ENCODE measurements at places on chromosomes 4 and X.

GRCh38 chr4:169293343-169294176, 22.8 kb upstream of the SH3RF1 start:
- DNase-seq: no peak

GRCh38 chr4:99506781-99507180, 4.0 kb upstream of the C4orf17 start:
- DNase-seq: peak; percentile 32

DNA sequence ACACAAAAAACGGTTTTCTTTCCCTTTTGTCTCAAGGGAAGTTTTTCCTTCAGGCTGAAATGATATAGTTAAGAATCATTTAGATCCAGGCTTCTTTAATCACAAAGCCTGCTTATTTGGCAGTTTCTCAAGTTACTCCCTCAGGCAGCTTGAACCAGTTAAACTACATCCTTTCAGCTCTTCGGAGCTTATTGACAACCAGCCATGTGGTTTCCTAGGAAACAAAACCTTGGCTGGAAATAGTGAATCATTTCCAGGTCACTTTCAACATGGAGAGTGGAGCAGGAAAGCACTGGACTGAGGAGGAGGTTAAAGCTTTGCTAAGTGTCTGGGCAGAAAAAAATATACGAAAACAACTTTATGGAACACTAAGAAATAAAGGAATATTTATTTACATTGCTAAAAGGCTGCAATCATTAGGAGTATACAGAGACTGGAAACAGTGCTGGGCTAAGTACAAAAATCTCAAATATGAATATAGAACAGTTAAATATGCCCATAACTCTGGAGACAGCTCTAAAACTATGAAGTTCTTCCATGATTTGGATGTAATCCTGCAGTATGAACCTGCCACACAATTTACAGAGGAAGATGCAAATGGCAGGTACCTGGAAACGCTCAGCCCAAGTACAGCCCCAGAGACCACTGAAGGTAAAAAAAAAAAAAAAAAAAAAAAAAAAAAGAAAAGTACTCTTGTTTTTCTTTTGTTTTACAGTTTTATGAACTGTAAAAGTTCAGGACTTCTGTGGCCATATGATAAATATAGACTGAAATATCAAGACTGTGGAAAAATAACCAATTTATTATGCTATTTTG, 23.2 kb upstream of the AASDH start:
- DNase-seq: peak; percentile 97

DNA sequence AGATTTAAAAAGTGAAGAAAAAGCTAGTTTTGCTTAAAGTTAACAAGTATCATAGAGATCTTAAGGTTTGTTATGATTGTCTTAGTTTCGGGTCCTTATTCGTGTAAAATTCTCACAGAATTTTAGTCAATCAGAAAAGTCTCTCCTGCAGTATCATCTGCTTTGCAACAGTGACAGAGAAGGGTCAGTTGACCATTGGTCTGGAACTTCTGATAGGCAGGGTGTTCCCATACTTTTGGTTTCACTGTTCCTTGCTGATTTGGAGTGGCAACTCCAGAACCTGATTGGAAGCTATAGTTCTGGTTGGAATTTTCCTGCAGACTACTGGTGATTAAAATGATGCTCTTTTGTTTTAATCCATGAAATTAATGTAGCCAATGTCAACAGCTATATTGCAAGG, 1.8 kb downstream of the IL15 start:
- no peak for DNase-seq

DNA sequence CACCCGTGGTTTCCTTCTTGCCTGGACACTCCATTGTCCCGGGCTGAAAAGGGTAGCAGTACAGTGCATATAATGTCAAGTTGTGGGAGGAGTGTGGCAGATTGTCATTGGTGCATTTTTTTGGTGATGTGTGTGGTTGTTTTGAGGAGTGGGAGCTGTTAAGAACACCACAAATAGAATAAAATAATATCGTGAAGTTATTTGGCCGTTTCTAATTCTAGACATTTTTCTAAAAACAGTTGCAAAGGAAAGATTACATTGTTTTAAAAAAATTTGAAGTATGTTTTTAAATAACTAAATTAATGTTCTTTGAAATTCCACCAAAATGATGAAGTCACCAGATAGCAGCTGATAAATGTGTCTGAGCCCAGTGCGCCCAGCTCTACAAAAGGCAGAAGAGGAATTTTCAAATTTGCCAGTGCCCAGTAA, 1.3 kb downstream of the PKD2 start:
- DNase-seq: no peak

GRCh38 chr4:170979736-170980135, 833.5 kb upstream of the GALNTL6 start:
- DNase-seq: no peak

DNA sequence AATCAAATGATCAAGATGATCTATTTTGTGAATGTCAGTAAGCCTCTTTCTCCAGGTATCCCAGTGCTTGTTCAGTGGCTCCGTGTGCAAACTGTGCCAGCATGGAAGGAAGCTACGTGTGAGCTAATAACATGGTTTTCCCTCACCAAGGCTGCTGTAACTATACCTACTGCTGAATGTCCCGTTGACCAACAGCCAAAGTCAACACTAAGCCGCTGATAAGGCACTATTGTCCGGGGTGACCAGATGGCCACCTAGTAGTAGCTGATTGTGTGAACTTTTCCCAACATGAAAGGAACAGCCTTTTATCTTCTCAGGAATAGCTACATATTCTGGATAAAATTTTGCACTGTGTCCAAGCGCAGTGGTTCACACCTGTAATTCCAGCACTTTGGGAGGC, 58.0 kb upstream of the ABCG2 start:
- DNase-seq: no peak

GRCh38 chr4:189285377-189285776, 655.3 kb upstream of the FRG1 start:
- DNase-seq: no peak

GRCh38 chrX:20362268-20363267, 95.9 kb upstream of the RPS6KA3 start:
- peak; percentile 29 for DNase-seq

- no peak for DNase-seq
Observed at GRCh38 chrX:1502853-1503252, 34.1 kb downstream of the P2RY8 start.

GRCh38 chr4:4812145-4812794, 47.2 kb upstream of the MSX1 start:
- DNase-seq: no peak

DNA sequence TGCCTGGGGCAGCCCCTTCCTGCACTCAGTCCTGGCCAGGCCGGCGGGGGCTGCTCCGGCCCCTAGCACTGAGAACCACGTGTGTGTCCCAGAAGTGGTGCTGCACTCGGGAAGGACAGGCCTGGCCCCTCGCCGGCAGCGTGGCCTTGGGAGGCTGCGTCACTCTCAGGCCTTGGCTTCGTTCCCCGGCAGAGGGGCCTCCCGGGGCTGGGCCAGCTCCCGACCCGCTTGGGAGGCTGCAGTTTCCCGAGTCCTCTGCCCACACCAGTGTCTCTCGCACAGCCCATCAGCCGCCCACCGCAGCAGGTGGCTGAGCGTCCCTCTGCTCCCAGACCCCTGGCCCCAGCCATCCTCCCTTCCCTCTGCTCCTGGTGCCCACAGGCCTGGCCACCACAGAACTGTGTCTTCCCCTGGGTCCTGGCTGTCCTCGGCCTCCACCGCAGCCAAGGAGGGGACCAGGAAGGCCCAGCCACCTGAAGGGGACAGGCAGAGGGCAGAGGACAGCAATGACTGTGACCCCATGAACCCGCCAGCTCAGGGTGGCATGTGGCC, 10.9 kb upstream of the CPLX1 start:
- DNase-seq: no peak

- no peak for DNase-seq
Observed at GRCh38 chrX:45811326-45811725, 610.6 kb upstream of the DIPK2B start.

DNA sequence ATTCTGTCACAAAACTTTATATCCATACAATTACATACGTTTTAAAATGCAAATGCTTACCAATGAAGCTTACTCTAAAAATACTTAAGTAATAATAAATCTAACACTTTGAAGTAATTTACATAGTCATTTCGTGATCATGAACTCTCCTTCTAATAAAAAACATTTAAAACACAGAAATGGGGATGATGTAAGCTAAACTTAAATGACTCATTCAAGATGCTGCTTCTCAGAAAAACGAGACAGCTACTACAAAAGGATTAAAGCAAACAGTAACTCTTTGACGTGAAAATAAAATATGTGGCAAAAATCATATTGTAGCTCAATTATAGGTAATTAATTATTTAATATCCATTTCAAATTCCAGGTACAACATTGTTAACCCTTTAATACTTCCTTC, 148.7 kb downstream of the FGF16 start:
- no peak for DNase-seq

DNA sequence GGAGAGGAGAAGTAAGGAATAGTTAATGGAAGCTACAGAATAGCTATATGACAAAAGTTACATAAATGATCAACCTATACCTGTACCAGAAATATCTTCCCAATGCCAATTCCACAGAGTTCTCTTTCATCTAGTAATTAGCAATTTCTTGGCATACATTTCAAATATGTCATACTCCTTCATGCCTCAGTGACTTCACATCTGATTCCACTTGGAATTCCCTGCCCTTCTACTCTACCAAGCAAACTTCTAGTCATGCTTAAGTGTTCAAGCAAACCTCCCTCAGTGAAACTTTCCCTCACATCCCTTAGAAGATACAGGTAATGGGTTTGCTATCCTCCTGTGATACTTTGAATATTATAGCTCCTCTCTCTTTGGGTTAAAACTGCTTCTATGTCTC, 127.1 kb downstream of the KLHL13 start:
- DNase-seq: no peak

- DNase-seq: no peak
Observed at GRCh38 chr4:80201252-80202151, 4.2 kb downstream of the PRDM8 start.

DNA sequence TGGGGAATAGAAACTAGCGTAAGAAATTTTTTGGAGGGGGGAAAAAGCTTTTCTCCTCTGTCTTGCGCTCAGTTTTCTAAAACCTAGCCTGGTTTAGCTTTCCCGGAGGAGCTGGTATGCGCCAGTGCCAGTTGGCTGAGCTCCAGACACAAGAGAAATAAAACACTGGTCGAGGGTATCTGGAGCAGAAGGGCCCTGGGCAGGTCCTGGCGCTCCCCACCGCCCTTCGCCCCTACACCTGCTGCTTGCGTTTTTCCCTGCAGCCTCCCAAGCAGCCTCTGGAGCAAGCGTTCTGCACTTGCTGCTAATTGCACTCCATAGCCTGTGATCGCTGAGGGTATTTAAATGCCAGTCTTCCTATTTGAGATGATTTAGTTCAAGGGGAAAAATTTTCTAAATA, 816 bp downstream of the EREG start:
- DNase-seq: no peak

- DNase-seq: no peak
Observed at GRCh38 chr4:7006411-7006810, 36.8 kb upstream of the TADA2B start.

- peak; percentile 85 for DNase-seq
Observed at GRCh38 chr4:123597586-123597985, 201.0 kb downstream of the SPRY1 start.

- no peak for DNase-seq
Observed at GRCh38 chrX:154793084-154793795, 12.0 kb downstream of the MPP1 start.

GRCh38 chrX:15903186-15903681, 48.6 kb upstream of the AP1S2 start:
- DNase-seq: no peak

DNA sequence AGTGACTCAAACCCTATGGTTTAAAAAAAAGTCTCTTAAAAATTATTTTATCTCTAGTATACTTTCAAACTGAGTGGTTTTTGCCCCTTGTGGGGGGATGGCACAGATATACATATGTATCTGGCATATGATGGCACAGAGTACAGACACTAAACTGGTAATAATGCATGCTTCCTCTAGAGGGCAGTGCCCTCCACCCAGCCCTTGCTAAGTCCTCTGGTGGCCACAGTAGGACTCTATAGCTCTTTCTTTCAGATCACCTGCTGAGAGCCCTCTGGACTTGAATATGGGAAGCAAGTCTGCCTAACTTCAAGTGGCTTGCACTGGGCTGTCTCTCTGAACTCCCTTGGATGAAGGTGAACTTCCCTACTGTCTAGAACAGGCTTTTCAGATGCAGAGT, 66.3 kb downstream of the TSPAN7 start:
- peak; percentile 1 for DNase-seq

- DNase-seq: no peak
Observed at GRCh38 chr4:16442296-16442695, 216.0 kb upstream of the TAPT1 start.

DNA sequence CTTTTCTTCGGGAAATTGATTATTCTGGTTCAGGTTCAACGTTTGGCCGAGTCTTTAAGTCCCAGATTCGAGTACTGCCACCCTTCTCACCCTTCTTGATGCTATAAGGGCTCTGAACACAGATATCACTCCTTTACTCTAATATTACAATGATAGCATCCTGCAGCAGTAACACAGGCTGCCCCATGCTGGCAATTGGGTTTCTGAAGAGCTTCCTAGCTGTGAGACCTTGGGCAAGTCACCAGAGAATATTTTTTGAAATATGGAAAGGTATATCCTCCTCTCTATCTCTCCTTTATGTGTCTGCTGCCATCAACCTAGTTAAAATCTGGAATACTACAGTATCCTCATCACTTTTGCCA, 297 bp upstream of the MTMR8 start:
- DNase-seq: no peak

DNA sequence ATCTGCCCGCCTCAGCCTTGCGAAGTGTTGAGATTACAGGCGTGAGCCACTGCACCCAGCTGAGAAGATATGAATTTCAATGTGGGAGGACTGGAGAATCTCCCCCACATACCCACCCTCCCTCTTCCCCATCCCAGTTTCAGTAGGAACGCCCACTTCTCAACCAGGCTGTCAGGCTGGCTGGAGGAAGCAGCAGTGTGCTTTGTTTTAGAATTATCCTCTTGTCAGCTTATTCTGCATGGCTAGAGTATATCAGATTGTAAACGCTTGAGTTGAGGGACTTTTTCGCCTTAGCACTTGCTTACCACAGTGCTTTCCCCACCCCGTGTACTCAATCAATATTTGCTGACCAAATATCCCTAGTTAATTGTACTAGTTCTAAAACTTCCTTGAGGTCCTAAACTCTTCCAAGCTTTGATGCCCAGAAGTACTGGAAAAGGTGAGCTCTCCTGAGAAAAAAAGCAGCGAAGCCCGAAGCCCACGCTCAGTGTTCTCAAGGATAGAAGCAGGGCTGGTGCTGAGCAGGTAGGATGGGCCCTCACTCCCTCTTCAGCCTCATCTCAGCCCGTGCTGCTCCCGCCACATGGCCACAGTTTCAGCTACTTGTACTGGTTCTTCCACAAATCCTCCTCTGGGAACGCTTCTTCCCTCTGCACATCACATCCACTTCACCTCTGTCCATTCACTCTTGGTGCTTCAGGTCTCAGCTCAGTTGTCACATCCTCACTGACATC, 7.3 kb upstream of the ARHGAP10 start:
- DNase-seq: no peak

DNA sequence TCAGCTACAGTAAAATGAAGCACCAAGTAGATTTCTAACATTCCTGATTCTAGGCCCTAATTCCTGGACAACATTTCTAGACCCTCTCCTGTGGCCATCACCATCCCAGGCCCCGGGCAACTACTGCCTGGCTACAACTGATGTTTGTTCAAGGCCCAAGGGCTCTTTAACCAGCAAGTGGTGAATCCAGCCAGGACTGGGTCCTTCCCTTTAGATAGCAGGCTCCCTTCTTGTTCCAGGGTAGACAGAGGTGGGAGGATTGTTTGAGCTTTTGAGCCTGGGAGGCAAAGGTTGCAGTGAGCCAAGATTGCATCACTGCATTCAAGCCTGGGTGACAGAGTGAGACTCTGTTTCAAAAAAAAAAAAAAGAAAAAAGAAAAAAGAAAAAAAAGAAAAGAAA, 12.7 kb upstream of the AADAT start:
- no peak for DNase-seq
